HAP-1 (cell line): ENCODE measurements at places on chromosomes 5 and 9.

DNA sequence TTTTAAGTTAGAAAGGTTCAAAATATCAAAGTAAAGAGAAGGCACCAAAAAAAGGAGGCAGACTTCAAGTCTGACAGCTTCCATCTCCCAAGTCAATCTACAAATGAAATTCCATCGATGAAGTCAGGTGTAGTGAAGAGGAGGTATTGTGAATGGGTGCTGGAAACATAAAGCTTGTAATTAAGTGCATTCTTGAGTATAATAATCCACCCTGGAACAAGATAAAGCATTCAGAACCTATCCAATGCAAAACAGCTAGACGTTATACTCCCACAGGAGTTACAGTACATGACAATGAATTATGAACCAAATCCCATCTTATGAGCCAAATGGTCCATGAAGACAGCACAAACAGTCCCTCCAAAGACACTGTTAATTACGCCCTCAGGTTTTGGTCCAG lies 22.3 kb downstream of the BNC2 start:
- no peak for DNase-seq

DNA sequence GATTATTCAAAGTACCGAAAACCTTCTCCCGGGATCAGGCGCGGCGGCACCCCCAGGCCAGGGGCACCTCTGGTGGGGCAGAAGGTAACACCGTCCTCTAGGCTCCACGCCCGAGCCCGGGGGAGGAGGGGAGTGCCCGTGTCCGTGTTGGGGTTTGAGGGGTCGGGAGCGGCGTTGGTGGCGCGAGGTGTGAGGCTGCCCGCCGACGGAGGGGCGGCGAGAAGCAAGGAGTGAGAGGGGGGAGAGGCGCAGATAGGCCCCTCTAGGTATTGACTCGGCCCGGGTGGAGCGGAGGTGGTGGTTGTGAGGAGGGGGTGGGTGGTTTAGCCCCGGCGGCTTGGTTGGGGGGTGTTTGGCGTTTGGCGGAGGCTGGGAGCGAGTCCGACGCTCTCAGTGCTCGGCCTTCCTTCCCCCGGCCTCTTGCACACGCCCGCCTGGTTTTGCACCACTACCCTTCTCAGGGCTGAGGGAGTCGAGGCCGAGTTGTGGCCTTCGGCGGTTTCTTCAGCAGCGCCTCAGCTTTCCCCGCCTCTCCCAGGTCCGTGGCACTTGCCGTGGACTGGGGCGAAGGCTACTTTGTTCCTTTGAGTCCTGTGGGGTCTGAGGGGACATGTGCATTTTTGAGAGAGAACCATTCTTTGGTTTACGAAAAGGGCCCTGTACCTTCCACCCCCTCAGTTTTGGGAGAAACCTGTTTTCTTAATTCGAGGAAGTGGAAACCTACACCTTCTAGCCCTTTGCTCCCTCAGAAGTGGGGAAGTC lies 450 bp downstream of the GPBP1 start:
- DNase-seq: no peak

- no peak for DNase-seq
Observed at GRCh38 chr5:136030252-136030651, 1.5 kb downstream of the TGFBI start.

- peak; percentile 84 for DNase-seq
Observed at GRCh38 chr9:129783516-129784361, 19.2 kb upstream of the TOR1B start.
